ENCODE measurements at places on chromosomes 3 and 15. TPM values are rescaled to one million over a fixed set of nuclear protein-coding genes. Genes with fewer than 3 reads are reported as not detected.

The GXYLT2 gene
- total RNA-seq = 6.6 TPM

The C3orf20 gene
- not detected for total RNA-seq

The MAPK6 gene
- total RNA-seq = 20.1 TPM

The PEX5L gene
- 1.9 TPM for total RNA-seq

The LRRC34 gene
- total RNA-seq = 5.9 TPM

The FANCD2OS gene
- not detected for total RNA-seq

The FBXO40 gene
- total RNA-seq = under 0.01 TPM

The SPATA12 gene
- total RNA-seq = 0.05 TPM

The ALS2CL gene
- total RNA-seq = 4.3 TPM

The METTL6 gene
- 27.0 TPM for total RNA-seq

The ZCWPW2 gene
- total RNA-seq = 0.24 TPM

The ATP13A5 gene
- total RNA-seq = 0.05 TPM

The MESD gene
- 24.5 TPM for total RNA-seq

The KLF15 gene
- 0.28 TPM for total RNA-seq
